ENCODE measurements at places on chromosomes 3 and 15.

DNA sequence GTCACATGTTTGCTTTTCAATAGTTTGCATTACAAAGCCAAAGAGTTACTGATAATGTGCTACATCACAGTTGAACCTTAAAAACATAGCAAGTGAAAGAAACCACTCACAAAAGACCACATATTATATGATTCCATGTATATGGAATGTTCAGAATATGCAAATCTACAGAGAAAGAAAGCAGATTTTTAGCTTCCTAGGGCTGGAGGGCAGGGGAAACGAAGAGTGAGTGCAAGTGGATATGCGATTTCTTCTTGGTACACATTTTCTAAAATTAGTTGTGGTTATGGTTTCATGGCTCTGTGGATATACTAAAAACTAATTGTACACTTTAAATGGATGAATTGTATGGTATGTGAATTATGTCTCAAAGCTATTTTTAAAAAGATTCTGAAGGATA is 4.0 kb upstream of the GBE1 start:
- no peak for DNase-seq

DNA sequence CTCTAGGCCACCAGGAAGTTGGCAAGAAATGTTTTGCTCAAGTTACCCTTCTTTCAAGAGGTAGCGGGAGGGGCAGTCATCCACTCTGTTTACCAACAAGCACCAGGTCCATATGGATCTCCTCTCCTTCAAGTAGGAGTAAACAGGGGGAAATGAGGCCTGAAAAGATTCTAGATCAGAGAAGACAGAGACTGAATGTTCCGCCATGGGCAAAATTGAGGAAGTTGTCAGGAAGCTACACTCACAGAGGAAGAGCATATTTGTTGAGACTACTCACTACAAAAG is 81.6 kb downstream of the KLF15 start:
- DNase-seq = no peak

DNA sequence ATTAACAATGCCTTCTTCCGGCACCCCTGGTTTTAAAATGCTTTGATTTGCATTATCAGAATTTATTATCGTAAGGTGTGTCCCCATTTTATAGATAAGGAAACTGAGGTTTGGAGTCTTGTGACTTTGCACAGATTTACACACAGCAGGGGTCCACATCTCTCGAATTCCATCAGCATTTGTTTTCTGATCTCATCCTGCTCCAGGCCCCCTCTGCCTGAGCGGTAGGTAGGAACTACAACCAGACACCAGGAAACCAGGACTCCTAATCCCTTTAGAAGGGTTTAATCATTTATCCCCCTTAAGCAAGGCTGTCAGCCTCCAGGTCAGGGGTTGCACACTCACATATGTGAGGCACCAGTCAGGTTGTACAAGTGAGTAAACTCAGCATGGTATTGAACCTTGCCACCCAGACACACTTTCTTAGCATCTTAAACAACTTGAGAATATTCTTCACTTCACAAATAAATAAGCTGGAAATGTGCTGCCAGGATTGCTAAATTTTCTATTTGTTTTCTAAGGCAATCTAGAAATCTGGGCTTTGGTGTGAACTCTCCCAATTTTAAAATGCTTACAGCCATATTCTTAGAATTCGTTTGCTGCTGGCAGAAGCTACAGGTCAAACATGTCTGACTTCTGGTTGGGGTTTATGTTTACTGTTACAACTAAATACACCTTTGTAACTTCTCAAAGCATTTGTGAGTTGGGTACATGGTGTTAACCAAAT is 31.7 kb upstream of the CMTM7 start:
- peak; percentile 45 for DNase-seq

GRCh38 chr3:195905970-195906864 is 2.1 kb downstream of the TNK2 start:
- no peak for DNase-seq

DNA sequence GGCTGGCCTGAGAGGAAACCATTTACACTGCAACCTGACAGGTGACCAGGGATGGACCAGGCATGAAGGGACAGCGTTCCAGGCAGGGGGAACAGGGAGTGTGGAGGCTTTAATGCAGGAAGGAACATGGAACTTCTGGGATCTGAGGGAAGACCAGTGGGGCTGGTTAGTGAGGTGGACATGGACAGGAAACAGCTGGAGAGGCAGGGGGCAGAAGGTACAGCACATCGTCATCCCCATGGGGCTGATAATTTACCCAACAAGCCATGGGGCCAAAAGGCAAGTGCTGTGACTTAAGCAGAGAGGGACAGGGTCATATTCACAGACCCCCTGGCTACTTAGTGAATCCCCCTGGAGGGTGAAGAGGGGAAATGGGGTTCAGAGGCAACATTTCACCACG is 77.0 kb upstream of the LARS2 start:
- no peak for DNase-seq

DNA sequence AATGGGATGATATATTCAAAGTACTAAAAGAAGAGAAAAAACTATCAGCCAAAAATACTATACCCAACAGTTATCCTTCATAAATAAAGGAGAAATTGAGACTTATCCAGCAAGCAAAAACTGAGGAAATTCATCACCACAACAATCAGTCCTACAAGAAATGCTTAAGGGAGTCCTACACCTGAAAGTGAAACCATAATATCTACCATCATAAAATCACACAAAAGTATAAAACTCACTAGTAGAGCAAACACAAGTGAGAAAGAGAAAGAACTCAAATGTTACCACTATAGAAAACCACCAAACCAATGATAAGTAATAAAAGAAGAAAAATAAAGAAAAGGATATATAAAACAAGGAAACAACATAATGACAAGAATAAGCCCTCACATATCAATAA is 103.6 kb upstream of the NEO1 start:
- DNase-seq = no peak

GRCh38 chr3:66068255-66068654 is 29.5 kb upstream of the MAGI1 start:
- DNase-seq = no peak

GRCh38 chr3:157832588-157832987 is 273.6 kb downstream of the SHOX2 start:
- no peak for DNase-seq

DNA sequence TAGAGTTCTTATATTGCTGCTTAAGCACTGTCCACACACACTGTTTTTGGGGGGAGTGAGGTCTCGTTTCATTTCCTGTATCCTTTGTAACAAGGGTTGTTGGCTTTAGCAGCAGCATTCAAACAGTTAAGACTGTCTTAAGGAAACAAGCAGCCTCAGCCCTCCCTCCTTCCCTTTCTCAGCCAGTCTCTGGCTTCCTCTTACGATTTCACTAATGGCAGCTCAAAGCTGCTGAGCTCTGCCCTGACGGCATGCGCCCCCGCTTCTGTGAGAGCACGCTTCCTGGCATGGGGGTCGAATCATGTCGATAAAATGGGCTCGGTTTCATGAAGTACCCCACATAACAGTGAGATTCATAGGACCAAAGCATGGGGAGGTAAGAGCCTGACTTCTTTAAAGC is 105.0 kb downstream of the KLHL25 start:
- DNase-seq = no peak

DNA sequence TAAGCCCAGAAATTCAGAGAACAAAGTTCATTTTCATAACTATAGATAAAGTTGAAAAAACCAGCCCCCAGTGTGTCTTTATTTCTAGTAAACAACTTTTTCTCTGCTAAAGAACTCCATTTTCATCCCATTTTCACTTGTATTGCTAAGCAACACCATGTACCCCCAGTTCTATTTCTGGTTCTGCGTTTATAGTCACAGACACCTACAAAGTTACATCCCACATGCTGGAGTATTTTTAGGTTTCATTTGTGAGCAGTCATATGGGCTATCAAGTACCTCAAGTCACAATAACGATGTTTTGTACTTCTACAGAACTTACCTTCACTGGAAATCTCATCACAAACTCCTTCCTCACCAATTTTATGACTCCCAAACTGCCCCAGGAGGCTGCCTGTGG is 236.5 kb downstream of the RSL24D1 start:
- no peak for DNase-seq

DNA sequence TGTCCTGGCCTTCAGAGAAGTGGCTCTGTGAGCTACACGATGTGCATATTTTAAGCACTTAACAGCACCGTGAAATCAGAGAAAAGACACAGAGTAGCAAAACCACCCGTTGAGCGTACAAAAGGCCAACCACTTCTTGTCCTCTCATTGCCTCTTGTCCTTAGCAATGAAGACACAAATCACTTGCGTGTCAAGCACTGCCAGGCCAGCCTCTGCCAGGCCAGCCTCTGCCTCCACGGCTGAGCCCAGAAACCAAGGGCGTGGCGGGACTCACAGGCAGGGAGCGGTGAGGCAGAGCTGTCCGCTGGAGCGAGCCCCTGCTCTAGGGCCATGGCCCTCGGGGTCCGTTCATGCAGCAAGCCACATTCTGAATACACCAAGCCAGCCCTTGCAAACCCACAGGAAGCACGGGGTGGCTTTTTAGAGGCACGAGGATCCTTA is 4.0 kb downstream of the MUC4 start:
- DNase-seq = no peak

DNA sequence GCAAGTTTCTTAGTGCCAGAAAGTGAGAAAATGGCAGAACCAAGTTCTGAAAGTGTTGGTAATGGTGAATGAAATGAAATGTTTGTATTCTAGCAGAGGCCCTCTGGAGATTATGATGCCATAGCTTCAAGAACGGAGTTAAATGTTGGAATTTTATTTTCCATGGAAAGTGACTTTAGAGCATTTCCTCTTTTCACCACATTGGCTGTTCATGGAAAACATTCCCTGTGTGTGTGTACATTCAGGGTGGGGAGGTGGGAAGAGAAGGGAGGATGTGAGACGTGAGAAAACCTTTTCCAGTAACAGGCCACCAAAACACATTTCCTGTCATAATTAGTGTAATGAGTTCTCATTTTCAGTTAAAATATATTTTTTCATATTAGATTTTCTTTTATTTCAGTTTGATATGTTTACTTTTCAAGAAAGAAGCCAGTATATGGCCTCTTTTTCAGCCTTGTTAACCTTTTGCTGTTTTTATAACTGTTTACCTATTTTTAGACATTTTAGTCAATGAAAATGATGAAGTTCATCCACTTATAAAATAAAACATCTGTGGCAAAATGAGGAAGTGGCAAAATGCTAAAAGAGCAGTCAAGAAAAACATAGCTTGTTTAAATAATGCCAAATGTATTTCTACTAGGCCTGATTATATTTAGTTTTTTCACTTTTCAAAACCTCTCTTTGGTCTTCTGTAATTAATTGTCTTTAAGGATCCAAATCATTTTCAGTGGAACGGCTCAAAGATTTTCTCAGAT is 21.6 kb downstream of the SAMMSON start:
- no peak for DNase-seq

GRCh38 chr15:59180945-59181600 is 25.6 kb upstream of the LDHAL6B start:
- DNase-seq = no peak

GRCh38 chr15:45497261-45497660 is 25.3 kb downstream of the SLC30A4 start:
- DNase-seq = no peak

- no peak for DNase-seq
These were observed 453.9 kb downstream of the LPP start for GRCh38 chr3:188607805-188608315.

DNA sequence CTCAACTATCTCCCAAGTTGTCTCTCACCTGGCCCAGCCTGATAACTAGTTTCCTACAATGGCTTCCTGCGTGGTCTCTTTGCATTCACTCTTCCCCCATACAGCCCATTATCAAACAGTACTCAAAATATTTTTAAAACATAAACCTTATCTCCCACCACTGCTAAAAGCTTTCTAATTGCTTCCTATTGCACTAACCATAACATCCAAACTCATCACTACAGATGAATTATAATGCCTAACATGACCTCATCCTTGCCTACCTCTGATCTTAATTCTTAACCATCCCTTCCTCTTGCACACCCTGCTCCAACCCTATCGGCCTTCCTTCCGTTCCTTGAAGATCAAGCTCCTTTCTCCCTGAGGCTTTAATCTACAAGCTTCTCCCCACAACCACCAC is 17.0 kb downstream of the ACAP2 start:
- no peak for DNase-seq

- DNase-seq = no peak
These were observed 25.1 kb upstream of the CSTA start for GRCh38 chr3:122299872-122300460.
